ENCODE measurements at places on chromosomes 3 and 15.

- no peak for DNase-seq
Measured at GRCh38 chr3:134952371-134952770, 157.3 kb downstream of the EPHB1 start.

GRCh38 chr3:149717391-149718056 is 34.8 kb downstream of the COMMD2 start:
- peak; percentile 35 for DNase-seq

- no peak for DNase-seq
Measured at GRCh38 chr3:151709847-151710246, 23.9 kb upstream of the AADACL2 start.

DNA sequence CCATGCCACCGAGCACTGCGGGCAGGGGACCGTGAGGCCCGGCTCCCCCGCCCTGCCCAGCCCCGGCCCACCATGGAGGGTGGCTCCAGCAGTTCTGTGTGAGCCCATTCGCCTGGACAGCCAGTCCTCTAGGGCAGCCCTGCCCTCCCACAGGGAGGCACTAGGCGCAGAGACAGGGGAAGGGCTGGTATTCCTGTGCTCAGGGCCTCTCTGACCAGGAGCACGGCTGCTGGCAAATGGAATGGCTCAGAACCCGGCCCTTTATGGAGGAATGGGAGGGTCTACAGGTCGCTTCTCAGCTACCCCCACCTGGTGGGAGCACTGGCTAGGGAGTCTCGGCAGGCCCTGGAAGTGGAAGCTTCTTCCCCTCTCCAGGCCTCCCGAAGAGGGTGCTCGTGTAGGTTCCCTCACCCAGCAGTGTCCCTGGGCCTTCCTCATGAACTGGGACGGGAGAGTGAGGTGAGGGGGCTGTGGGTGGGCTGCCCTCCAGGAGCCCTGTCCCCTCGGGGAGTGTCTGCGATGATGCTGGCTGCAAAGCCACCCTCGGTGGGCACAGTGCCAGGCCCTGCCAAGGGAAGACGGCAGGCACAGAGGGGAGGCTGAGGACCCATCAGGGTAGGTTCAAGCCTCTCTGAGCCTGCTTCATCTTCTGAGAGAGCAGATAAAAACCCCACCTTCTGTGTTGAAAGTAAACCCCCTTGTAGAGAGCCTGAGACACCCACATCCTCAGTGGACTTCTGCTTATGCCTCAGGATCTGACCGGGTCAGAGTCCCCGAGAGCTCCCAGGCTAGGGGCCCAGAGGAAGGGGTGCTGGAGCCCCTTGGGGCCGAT is 1.5 kb downstream of the MELTF start:
- DNase-seq, result no peak

DNA sequence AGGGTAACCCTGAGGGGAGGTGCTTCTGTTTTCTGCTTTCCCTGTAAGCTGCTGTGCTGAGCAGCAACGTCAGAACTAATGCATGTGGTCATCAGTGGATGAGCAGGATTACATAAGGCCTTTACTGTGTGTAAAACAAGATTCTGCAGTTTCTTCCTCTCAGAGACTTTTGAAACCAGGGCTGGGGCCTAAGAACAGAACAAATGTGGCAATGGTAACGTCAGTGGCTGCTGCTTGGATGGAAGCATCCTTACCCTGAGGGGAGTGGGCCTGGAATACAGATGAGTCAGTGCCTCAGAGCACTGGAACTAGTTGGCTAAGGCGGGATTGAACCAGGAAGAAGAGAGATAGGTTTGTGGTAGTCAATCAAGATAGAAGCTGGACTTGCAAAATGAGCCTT is 180.2 kb upstream of the KCNH8 start:
- no peak for DNase-seq

DNA sequence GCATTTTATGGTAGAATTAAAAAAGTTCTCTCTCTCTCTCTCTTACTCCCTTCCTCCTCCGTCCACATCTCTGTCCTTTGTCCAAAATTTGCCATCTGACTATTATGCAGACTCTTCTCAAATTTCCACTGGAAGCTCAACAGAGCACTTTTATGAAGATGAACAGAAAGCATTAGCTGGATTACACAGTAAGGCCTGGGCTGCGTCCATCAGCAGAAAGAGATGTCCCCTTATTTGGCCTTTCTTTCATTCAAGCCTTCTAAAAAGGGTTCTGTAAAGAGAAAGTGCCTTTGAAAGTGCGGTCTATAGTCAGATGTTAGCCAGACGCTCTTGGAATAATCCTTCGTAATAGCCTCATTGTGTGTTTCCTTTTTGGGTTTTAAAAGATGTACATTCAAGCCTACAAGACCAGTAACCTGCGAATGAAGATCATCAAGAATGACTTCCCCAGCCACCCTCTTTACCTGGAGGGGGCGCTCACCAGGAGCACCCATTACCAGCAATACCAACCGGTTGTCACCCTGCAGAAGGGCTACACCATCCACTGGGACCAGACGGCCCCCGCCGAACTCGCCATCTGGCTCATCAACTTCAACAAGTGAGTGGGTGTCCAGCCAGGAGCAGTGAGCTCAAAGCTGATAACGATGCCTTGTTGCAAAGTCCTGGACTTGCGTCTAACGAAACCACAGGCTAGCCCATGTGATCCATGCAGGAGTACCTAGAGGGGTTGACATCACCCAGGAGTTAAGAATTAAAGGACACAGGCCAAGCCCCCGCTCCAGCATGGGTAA is 53.1 kb downstream of the MESD start:
- no peak for DNase-seq

- DNase-seq, result no peak
Measured at GRCh38 chr3:113124256-113124830, 87.0 kb upstream of the BOC start.

GRCh38 chr3:4460334-4460733 is 6.7 kb downstream of the SUMF1 start:
- no peak for DNase-seq

GRCh38 chr3:67497746-67498145 is 156.7 kb downstream of the SUCLG2 start:
- no peak for DNase-seq

GRCh38 chr15:59531066-59531675 is 80.4 kb upstream of the GCNT3 start:
- no peak for DNase-seq

GRCh38 chr3:5140230-5140621 is 18.1 kb downstream of the ARL8B start:
- DNase-seq, result no peak

DNA sequence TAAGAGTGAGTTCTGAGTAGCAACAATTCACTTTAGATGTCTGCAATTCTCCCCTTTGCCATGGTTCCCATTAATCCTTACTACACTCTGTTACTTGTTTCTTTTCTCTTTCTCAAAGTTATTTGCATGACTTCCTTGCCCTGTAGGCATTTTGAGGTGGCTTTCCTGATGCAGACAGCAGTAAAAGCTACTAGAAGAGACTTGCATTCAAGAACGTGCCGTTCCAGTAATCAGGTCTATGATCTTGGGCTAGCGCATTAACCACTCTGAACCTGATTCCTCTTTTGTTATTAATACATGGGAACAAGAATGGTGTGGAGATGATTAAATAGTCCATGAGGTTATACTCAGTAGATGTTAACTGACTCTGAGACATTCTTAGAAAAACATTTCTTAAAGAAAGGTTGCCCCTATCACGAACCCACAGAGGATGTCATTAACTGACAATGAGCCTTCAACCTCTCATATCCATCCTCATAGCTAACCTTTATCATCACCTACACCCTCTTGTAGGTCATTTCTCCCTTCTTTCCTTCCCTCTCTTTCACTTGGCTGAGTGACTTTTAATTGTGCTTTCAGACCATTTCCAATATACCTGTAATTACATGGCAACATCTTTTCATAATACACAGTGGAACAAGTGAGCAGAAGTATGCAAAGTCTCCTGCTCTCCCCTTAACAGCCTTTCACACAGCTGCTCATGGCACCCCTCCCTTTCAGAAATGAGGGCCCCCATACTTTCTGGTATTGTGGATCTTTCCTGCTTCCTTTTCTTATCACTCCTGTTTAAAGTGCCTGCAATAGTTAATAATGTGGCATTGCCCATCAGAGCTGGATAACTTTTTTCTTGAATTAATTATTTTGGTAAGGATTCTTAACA is 175.9 kb downstream of the CHST2 start:
- DNase-seq, result no peak

GRCh38 chr15:98592136-98592535 is 56.2 kb upstream of the IGF1R start:
- DNase-seq, result no peak

DNA sequence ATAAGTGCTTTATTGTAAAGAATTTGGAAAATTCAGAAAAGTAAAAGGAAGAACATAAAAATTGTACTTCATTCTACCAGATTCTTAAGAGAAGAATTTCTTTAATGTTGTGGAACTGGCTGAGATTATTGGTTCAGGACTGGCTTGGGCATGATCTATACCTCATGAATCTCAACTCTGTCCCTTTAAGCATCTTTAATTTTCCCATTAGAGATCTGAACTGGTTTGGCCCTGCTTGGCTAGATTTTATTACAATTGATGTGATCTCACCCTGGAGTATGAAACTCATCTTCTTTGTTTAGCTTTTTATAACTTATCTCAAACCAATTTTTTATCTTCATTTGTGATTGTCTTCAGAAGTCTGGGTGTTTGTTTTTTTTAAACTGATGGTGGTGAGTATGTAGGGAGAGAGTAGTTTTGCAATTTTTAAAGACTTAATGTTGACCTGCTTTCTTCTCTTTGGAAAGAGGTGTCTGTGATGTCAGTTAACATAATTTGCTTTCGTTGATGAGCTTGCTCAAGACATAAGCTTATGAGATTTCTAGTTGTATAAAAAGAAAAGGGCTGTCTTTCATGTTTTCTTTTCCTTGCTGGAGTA is 61.9 kb downstream of the ZNF609 start:
- DNase-seq, result no peak

DNA sequence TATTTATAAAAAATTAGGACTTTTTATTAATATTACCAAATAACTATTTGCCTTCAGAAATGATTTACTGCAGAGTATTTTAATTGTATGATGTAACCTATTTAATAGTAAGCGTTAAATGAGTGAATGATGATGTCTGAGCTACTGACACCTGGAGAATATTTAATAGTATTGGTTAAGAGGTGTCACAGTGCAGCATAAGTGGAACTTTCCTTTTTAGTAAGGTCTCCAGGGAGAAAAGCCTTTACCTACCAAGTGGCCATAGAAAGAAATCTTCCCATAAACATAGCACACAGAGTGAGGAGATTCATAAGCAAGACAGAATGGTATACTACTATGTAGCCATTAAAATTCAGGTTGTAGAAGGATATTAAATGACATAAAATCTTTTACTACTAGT is 441.7 kb downstream of the TBL1XR1 start:
- DNase-seq, result no peak

DNA sequence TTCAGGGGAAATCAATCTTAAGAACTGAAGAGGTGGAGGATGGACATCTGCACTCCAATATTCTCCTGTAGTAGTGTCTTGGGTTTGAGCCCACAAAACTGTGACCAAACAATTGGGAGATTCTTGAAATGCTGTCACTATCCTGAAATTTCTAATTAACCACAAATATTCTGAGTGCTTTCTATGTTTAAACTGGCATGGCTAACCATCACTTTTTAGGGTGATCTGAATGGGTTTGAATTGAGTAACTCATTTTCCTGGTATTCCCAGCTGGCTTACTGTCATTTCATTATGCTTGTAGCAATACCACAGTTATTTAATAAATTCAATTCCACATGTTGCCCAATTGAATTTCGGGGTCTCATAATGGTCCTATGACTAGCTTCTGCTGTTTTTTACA is 216.9 kb upstream of the DCBLD2 start:
- DNase-seq, result no peak

DNA sequence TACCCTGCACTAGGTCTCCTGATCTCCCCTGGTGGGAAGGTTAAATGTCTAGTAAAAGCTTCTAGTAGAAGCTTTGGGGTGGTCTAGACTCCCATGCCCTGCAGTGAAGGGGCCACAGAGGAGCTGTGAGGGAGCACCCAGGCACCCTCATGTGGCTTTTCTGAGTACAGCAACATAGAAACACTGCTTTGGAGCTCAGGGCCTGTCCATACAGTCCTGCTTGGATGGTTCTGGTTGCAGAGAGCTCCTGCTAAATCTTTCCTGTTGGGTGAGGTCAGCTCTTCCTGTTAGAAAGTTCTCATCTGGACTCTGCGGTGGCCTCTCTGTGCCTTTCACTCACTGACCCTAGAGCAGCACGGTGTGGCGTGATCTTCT is 47.8 kb downstream of the GPD1L start:
- DNase-seq, result no peak

GRCh38 chr3:112027826-112028225 is 6.7 kb upstream of the TMPRSS7 start:
- no peak for DNase-seq

DNA sequence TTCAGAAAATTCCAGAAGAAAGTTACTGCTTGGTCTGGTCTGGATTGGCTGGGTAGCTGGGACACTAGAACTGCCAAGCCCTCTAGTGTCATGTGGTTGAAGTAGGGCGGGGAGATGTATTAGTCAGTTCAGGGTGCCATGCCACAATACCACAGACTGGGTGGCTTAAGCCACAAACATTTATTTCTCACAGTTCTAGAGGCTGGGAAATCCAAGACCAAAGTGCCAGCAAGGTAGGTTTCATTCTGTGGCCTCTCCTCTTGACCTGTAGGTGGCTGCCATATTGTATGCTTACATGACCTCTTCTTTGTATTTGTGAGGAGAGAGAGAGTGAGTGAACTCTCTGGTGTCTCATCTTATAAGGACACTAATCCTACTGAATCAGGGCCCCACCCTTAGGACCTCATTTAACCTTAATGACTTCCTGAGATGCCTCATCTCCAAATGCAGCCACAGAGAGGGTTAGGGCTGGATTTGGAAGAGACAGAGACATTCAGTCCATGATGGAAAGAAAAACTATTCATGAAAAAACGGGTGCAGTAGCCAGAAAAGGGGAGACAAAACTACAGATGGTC is 18.1 kb upstream of the ZSCAN2 start:
- no peak for DNase-seq

DNA sequence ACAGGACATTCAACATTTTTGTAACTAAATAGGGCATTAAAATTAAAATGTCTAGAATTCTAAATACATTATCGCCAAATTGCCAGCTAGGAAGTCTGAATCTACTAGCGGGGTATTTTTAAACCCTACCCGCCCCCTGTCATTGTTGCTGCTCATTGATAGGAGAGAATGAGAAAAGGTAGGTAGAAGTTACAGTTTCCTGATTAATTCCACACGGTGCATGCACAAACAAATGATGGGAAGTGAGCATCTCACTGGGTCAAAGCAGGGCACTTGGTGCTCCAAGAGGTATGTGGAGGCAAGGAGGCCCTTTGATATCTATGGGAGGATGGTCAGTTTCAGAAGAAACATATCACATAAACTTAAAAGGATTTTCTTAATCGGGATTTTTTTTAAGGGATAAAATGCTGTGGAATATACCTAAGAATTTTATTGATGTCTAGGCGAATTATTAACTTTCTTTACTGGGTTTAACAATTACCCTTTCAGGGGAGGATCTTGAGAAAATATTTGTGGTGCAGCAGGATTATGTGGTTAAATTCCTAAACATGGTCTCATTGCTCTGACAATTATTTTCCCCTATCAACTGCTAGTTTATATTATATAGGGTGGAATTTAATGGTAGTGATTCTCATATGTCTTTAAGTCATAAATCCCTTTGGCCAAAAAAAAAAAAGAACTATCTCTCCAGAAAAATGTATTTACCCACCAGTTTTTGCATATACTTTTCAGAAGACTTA is 236.0 kb upstream of the GOLGA6L4 start:
- no peak for DNase-seq
